M059J (cell line): ENCODE measurements at places on chromosomes 6 and 20.

DNA sequence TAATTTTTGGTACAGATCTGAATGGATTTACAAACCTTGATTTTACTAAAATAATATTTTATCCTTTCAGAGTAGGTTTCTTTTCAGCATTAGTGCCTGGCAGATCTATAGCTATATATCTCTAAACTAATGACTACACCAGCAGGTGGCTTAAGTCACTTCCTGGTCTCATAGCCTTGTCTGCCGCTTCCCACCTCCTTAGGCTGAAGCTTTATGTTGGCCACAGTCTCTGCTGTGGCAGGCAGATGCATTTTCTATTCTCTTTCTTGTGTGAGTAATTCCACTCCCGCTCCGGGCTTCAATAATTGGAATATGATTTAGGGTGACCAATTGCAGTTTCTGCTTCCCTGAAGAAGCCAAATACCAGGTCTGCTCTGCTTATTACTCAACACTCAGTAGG is 226.8 kb upstream of the HS3ST5 start:
- DNase-seq: no peak

- no peak for DNase-seq
Measured at GRCh38 chr6:163400509-163400908, 14.0 kb upstream of the QKI start.

GRCh38 chr6:74117113-74117512 is 421.1 kb downstream of the CD109 start:
- no peak for DNase-seq

DNA sequence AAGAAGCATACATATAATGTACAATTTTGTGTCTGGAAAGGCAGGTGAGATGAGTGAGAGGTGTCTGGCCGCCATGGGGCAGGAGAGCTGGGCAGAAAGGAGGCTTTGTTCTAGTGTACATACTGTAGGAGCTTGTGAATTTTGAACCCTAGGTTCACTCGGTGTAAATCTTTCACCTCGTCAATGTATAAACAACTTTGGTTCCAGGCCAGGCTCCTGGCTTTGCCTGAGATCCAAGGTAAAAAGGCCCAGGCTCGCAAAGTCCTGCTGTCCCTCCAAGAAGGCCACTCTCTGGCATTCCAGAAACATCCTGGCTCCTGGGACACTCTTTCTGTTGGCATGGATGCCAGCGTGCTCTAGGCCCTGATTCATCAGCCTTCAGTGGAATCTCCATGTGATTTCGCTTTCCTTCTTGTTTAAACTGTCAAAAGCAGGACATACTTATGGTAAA is 7.1 kb upstream of the SLC22A7 start:
- DNase-seq: peak; percentile 22

DNA sequence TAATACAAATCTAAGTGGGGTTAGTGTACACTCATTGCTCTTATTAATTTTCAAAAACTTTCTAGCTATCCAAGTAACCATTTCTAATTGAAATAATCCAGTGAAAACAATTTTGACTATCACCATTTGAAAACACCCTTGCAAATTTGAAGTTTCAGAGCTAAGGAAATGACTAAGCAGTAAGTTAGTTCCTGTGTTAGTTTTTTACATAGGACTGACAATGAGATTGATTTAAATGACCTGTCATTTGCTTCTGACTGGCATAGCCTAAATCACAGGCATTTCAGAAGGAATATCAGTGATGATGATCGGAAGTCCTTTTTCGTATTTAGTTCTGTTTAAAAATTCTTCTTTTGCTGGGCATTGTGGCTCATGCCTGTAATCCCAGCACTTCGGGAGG is 27.0 kb downstream of the STK4 start:
- peak; percentile 66 for DNase-seq

GRCh38 chr20:20562507-20562906 is 149.9 kb downstream of the RALGAPA2 start:
- DNase-seq: no peak
